ENCODE measurements at places on chromosomes 7 and 10.

DNA sequence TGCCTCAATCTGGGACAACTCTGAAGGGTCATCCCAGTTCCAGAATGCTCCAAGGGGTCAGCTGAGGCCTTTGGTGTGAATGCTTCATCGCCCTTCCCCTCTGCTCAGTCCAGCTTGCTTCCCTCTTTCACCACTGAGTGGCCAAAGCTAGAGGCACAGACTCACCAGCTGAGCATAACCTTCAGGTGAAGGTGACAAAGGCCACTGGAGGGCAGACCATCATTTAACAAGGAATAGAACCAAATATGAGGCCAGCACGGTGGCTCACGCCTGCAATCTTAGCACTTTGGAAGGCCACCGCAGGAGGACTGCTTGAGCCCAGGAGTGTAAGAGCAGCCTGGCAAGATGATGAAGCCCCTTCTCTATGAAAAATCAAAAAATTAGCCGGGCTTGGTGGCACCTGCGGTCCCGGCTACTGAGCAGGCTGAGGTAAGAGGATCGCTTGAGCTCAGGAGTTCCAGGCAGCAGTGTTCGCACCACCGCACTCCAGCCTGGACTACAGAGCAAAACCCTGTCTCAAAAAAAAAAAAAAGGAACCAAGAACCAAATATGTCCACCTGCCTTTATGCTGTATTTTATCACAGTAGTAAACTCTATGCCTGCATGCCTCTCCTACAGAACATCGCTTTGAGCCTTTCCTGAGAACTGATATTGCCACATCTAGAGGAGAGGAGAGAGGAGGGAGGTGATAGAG lies 13.4 kb downstream of the PRKAG2 start:
- H3K36me3 ChIP-seq: no peaks in the 10 kb centered on the region
- peaks cover 8% of the 10 kb centered on the region for H3K4me1 ChIP-seq
- no peak overlapping the region for H3K4me3 ChIP-seq
- no peak for DNase-seq
- no peak overlapping the region for H3K27ac ChIP-seq

GRCh38 chr10:125417605-125418004 lies 257.2 kb upstream of the CTBP2 start:
- no peaks in the 10 kb centered on the region for H3K36me3 ChIP-seq
- H3K4me1 ChIP-seq: no peaks in the 10 kb centered on the region
- peaks cover 5% of the 10 kb centered on the region for H3K27me3 ChIP-seq
- no peak overlapping the region for H3K27ac ChIP-seq
- DNase-seq: no peak
- H3K4me3 ChIP-seq: no peak overlapping the region

- no peak for DNase-seq
- no peak overlapping the region for H3K27ac ChIP-seq
- H3K4me1 ChIP-seq: peaks cover 5% of the 10 kb centered on the region
- no peak overlapping the region for H3K4me3 ChIP-seq
Observed at GRCh38 chr7:120724955-120725354, 133.0 kb downstream of the TSPAN12 start.

DNA sequence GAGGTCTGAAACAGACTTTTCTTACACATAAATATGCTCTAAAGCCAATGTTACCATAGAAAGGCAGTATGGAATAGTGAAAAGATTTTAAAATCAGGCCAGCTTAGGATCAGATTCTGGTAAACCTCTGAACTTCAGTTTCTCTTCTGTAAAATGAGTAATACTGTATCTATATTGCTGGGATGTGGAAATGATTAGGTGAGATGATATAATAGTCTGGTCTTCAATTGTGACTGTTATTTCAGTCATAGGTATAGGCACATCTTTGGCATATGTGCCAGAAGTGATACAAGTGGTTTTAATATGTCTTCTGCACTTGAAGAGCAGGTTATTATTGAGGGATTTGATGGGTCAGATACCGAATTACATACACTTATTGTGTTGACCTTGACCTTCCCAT lies 7.2 kb downstream of the ZNF277 start:
- H3K27ac ChIP-seq: no peak overlapping the region
- H3K4me1 ChIP-seq: peaks cover 14% of the 10 kb centered on the region
- DNase-seq: no peak
- H3K4me3 ChIP-seq: no peak overlapping the region
- H3K27me3 ChIP-seq: no peaks in the 10 kb centered on the region

DNA sequence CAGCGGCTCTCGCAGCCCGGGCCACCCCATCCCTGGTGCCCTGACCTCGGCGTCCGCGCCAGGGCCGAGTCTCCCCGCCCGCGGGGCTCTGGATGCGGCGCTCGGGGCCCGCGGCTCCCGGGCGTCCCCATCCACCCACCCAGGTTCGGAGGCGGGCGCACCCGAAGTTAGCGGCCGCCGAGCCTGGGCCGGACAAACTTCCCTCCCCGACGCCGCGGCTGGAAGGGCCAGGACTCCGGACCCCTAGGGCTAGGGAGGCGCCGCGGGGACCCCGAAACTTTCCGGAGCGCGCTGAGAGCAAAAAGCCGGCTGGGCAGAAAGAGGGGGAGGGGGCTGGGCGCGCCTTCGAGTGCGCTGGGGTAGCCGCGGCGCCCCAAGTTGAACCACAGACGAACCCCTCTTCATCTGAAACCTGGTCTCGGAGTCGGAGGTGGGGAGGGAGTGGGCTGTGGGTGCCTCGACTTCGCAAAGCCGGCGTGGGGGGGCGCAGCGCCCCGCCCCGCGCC lies 3.7 kb upstream of the ELFN1 start:
- peaks cover 5% of the 10 kb centered on the region for H3K4me1 ChIP-seq
- H3K4me3 ChIP-seq: no peak overlapping the region
- peak; percentile 71 for DNase-seq
- H3K27ac ChIP-seq: no peak overlapping the region
- H3K36me3 ChIP-seq: no peaks in the 10 kb centered on the region

DNA sequence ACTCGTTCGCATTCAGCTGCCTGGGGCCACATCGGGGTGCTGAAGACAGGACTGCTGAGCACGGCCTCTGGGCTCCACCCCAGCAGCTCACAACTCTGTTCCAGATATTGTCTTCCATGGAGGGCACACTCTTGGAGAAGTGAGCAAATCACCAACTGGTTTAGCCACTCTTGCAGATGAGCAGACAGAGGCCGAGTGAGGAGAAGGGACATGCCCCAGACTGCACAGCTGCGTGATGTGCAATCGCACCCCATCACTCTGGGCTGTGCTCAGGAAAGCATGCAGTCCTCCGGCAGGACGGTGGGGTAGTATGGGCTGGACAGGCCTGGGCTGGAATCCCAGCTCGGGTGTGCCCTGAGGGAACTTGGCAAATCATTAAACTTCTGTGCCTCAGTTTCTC lies 111.6 kb downstream of the FAM53B start:
- no peak overlapping the region for H3K27ac ChIP-seq
- peaks cover 11% of the 10 kb centered on the region for H3K36me3 ChIP-seq
- no peaks in the 10 kb centered on the region for H3K27me3 ChIP-seq

DNA sequence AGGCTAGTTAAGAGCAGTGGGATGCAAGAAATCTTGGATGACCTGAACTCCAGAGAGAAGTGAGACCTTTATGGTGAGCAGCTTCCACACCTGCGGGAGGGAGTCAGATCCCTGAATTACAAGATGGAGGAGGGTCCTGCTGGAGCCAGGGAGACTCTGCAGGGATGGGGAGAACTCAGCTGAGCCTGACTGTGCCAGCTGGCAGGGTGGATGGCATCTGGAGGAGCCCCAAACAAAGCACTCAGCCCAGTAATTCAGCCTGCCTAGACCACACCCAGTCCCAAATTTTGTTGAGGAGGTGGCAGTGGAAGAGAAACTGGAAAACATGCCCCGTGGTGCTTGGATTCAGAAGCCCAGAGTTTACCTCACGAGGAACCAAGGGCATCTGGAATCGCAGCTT lies 208.2 kb downstream of the WDR11 start:
- no peak overlapping the region for H3K27ac ChIP-seq
- no peak overlapping the region for H3K4me3 ChIP-seq
- DNase-seq: no peak
- H3K27me3 ChIP-seq: no peaks in the 10 kb centered on the region
- no peaks in the 10 kb centered on the region for H3K36me3 ChIP-seq

- H3K27me3 ChIP-seq: no peaks in the 10 kb centered on the region
- H3K36me3 ChIP-seq: peaks cover 23% of the 10 kb centered on the region
- peaks cover 13% of the 10 kb centered on the region for H3K4me1 ChIP-seq
- H3K4me3 ChIP-seq: no peak overlapping the region
Observed at GRCh38 chr7:117219485-117219884, 103.4 kb downstream of the WNT2 start.

DNA sequence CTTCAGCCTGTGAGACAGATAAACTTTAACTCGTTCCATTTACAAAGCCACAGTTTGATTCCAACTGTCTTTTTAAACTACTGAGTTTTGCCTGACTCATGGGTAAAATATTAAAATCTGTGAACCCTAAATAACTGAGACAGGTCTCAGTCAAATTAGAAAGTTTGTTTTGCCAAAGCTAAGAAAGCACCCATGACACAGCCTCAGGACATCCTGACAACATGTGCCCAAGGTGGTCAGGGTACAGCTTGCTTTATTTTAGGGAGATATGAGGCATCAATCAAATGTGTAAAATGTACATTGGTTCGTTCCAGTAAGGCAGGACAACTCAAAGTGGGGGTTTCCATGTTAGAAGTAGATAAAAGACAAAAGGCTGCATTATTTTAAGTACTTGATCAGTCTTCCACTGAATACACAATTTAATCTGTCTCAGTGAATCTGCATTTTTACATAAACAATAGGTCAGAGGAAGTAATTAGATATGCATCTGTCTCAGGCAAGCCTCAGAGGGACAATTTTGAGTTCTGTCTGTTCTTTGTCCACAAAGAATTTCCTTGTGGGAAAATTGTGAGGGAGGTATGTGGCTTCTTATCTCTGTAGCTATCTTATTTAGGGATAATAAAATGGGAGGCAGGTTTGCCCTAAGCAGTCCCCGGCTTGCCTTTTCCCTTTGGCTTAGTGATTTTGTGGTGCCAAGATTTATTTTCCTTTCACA lies 11.0 kb upstream of the PIP start:
- H3K27me3 ChIP-seq: no peaks in the 10 kb centered on the region
- DNase-seq: no peak
- H3K4me1 ChIP-seq: no peaks in the 10 kb centered on the region
- no peak overlapping the region for H3K4me3 ChIP-seq
- no peak overlapping the region for H3K27ac ChIP-seq

DNA sequence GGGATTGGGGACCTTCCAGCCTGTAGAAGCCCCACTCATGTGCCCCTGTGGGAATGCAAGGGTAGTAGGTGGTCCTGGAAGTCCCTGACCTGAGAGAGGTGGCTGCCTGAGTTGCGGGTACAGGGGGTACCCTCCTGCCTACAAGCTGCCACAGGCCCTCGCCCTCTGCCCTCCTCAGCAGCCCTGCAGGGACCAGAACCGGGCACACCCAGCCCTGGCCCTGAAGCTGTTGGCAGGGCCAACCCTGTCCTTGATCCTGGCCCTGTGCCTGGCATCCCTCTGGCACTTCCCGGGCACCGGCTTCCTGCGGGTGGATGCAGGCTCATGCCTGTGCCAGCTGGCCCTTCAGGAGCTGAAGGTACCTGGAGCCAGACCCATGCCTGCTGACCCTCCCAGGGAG lies 54.9 kb upstream of the ELN start:
- no peaks in the 10 kb centered on the region for H3K36me3 ChIP-seq
- peaks cover 9% of the 10 kb centered on the region for H3K27me3 ChIP-seq
- H3K4me3 ChIP-seq: no peak overlapping the region

DNA sequence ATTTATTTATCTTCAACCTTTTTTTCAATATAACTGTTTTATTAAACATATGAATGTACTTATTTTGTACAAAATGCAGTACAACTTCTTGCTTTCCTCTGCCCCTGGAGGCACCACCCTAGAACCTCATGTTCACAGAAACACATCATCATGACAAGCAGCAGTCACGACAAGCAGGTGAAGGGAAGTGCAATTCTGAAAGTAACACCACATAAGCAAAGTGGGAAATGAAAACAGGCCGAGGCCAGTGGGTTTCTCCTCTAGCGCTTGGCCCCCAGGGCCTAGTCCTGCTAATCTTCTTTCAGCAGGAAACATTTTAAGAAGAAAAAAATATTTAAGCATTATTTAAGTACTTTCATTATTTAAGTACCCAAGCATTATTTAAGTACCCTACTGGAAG lies 598.1 kb downstream of the SH2D4B start:
- H3K4me1 ChIP-seq: no peaks in the 10 kb centered on the region
- DNase-seq: no peak
- H3K36me3 ChIP-seq: no peaks in the 10 kb centered on the region
- H3K27me3 ChIP-seq: no peaks in the 10 kb centered on the region
- H3K27ac ChIP-seq: no peak overlapping the region
- H3K4me3 ChIP-seq: no peak overlapping the region

DNA sequence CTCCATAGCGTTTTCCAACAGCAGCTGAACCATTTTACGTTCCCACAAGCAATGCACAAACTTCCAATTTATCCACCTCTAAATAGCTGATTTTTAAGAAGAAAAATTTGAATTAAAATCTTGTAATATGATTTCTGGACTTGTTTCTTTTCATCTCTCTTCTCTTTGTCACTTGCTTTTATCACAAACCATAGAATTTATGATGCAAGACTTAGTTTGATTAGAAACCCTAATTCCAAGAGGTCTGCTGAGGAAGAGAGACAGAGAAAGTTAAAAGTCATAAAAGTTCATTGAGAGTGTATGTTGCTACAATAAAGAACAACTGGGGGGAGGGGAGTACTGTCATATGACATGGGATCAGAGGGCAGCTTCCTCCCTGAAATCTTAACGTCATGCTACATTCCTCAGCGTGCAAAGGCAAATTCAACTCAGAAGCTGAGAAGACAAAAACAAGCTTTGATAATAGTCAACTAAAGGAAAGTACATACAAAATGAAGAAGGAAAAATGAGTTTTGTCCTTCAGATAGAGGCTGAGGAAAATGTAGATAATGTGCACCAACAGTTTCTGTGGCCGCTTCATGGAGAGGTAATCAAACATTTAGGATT lies 18.4 kb upstream of the CUBN start:
- peak overlapping the region; percentile 32 for H3K4me3 ChIP-seq
- H3K36me3 ChIP-seq: peaks cover 11% of the 10 kb centered on the region
- no peaks in the 10 kb centered on the region for H3K27me3 ChIP-seq
- no peak overlapping the region for H3K27ac ChIP-seq
- H3K4me1 ChIP-seq: peaks cover 11% of the 10 kb centered on the region

DNA sequence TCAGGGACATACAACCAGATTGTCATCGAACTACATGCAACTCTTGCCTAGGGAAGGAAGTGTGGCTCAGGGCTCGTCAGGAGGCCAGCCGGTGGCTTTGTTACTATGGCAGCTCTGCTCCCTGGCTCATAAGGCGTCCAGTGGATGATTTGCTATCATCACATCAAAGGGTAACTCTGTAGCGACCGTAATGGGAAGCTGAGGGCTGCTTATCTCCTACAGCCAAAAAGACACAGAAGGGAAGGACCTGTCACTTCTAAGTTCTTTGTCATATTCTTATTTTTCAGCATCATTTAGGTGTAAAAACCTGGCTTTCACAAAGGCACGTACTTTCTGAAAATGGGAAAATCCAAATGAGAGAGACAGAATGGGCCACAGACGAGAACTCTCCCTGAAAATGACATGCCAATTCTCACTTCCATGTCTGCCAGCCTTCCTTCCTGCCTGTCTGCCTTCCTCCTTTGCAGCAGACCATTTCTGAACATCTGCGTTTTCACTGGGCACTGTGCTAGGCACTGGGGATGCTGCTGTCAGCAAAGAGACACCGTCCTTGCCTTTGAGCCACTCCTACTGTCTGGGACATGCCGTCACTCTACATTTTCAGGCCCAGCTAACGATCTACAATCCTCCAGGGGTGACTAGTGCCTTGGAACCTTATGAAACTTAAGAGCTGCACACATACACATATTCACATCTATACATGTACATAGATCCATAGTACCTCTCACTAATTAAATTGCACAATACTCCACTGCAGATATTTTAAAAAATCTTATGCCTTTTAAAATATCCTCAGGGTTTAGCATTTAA lies 26.9 kb downstream of the ENKUR start:
- no peak overlapping the region for H3K27ac ChIP-seq
- no peaks in the 10 kb centered on the region for H3K4me1 ChIP-seq
- H3K4me3 ChIP-seq: no peak overlapping the region
- no peak for DNase-seq
